ENCODE measurements at places on chromosomes 6 and 20.

DNA sequence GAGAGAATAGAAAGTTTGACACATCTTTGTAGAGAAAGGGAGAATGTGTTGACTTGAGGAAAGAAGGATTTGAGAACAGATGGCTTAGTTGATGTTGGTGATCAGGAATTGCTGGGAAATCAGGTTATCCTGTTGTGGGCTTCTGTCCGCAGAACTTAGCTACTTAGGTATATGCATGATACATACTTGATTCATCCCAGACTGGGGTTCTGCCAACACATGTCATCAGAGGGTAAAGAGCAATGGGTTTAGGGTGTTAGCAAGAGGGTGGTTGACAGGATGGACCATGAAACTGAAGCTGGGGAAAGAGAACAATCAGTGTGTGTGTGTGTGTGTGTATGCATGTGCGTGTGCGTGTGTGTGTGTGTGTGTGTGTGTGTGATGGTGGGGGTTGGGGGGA lies 50.6 kb upstream of the NELFCD start:
- DNase-seq: no peak

GRCh38 chr6:40599555-40599954 lies 12.4 kb upstream of the LRFN2 start:
- DNase-seq: no peak

- DNase-seq: peak; percentile 84
These were observed 2.9 kb downstream of the TFAP2A start for GRCh38 chr6:10411971-10412460.

GRCh38 chr20:16819483-16819882 lies 71.3 kb downstream of the OTOR start:
- DNase-seq: no peak

DNA sequence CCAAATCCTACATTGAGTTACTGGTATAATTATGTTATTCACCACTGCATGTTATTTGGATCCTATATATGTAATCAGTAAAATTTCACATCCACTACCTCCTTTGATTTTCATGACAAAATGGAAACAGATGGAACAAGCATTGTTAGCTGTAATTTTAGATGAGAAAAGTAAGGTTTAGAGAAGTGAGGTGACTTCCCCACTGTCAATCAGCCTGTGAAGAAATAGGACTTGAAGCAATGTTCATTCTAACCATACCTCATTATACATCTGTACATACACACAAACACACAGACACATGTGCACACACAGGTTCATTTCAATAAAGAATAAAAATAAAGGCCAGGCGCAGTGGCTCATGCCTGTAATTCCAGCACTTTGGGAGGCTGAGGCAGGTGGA lies 23.7 kb upstream of the QKI start:
- no peak for DNase-seq

DNA sequence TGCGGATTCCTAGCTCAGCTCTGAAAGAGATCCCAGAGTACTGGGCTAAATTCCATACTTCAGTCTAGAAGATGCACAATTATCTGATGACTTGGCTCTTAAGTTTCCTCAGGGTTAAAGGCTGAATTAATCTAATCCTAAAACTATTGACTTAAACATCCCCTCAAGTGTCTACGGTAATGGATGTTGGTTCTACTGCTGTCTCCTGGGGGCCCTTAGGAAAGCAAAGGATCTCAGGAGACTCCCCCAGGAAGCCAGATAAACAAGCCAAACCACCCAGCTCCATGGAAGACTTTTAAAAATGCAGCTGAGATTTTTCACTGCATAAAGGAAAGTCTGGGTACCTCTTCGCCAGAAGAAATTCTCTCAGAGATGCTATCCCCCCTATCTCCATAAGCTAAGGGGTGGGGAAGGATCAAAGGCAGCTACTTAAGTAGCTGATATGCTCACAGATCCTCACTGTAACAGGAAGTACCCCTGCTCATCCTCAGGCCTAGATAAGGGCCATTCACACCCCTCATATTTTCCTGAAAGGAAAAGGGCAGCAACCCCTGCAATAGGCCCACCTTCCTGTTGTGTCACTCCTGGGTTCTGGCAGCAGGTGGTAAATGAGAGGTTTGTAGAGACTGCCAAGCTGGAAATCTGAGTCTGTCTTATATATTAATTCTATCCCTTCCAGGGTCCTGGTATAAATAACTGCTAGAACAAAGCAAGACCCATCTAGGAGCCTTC lies 9.3 kb downstream of the NDRG3 start:
- no peak for DNase-seq

GRCh38 chr6:21611485-21611884 lies 17.9 kb downstream of the SOX4 start:
- DNase-seq: no peak

- DNase-seq: no peak
These were observed 232.5 kb downstream of the LAMA2 start for GRCh38 chr6:129115471-129115870.

GRCh38 chr6:19311786-19312185 lies 525.4 kb upstream of the ID4 start:
- no peak for DNase-seq

- DNase-seq: no peak
These were observed 60.1 kb upstream of the MAP3K7 start for GRCh38 chr6:90646940-90647339.

DNA sequence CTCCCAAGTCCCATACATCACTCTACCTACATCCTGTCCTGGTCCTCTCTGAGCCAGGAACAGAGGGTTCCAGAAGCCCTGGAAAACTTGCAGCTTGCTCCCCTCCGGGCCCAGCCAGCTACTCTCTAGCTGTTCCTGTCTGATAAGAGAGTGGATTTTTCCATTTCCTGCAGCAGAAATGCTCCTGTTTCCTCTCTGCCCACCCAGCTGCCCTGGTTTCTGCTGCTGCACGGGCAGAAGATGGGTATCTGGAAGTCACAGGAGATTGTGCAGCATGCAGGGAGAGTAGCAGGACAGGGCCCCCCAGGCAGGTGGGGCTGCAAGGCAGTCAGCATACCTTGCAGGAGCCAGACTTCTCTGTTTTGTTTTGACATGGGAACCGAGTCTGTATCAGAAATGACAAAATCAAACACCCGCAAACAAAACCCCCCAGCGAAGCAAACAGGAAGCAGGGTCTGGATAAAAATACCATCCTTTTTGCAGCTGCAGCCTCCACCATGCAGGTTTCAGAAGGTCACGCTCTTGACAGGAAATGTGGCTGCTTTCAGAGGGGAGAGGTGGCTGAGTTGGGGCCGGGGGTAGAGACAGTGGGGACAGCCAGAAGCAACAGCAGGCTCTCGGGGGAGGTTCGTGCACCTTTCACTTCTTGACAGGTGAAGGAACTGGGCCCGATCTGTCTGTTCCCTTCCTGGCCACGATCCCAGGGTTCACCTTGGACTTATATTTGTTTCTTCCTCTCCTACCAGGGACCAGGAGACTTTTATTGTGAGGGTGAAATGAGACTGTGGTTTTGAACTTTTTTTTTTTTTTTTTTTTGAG lies 50.8 kb upstream of the FAM83D start:
- DNase-seq: no peak

- DNase-seq: no peak
These were observed 280.6 kb downstream of the LAMA2 start for GRCh38 chr6:129163551-129163950.

DNA sequence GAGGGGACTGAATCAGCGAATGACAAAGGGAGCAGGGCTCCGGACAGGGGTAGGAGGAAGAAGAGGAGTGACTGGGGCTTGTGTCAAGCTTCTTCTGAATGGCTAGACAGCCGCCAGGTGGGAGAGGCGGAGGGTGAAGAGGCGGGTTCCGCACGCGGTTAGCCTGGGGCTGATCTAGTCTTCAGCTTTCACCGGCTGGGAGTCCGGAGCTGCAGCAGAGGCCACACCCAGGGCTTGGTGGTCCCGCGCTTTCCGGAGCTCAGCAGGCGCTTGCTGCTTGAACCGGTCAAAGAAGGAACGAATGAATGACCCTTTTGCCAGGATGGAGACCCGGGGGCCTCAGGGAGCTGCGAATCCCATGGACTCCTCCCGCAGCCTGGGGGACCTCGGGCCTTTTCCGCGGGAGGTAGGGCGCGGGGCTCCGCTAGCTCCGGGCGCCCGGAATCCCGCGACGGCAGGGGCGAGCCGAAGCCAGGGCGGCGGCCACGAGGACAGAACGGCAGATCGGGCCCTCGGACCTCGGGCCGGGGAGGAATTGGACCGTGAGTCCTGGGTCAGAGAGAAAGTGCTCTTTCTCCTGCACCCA lies at the start of gene C6orf141:
C6orf141 (plus strand) TSS at position 177 of the 586 bp plus-strand sequence; CDS start at position 302, 125 bp downstream.
- peak; percentile 46 for DNase-seq

DNA sequence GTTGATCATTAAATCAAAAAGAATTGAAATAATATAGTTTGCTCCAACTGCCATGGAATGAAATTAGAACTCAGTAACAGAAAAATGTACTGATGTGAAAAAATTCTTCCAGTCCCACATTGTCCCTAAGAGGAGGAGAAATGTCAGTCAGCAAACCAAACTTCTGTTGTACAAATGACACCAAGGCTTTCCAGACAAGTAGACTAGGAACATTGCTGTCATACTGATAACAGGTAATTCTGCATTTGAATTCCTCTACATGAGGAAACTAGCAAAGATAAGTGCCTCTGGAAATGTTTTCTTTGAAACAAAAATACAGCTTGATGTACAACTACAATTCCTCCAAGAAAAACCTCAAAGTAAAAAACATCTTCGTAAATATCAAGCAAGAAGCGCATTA lies 90.2 kb downstream of the HIVEP1 start:
- DNase-seq: no peak

- no peak for DNase-seq
These were observed 149.8 kb downstream of the SH3BGRL2 start for GRCh38 chr6:79780881-79781280.

DNA sequence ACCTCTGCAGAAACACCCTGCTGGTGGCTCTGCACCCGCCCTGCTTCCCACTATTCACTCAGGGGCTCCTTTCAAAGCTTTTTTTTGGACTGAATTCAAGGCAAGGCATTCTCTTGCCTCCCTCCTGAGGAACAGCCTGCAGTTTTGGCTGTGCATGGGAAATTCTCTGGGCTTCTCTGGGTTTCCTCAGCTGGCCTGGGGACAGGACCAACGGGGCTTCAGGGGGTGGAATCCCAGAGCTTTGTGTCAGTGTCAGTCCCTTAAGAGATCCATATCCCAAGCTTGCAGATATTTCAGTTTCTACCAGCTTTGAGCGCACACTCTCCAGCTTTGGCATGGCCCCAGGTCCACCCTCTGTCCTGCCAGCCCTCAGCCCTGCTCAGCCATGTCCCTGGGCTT lies 2.0 kb downstream of the SCRT2 start:
- no peak for DNase-seq

GRCh38 chr6:143999406-143999805 lies 8.7 kb downstream of the PLAGL1 start:
- DNase-seq: no peak

- DNase-seq: no peak
These were observed 536.0 kb downstream of the BCKDHB start for GRCh38 chr6:80642452-80642851.

- no peak for DNase-seq
These were observed 27.4 kb upstream of the PCMTD2 start for GRCh38 chr20:64228086-64228653.

DNA sequence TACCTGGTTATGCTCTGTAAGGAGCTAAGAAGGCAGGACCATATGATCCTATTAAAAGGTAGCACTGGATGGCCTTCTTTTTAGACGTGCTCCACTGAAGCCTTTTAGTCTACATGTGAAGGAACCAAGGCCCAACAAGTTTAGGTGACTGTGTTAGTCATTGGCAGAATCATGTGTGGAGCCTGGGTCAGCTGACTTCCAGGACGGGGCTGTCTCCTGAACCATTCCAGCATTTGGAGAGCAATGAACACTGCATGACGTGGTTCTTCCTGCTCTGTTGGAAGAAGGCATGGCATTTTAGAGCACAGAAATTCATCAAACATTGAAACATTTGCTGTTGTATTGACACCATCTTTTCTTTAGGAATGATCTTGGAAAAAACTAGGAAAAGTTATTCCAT lies 87.8 kb upstream of the TIAM2 start:
- no peak for DNase-seq
